ENCODE measurements at places on chromosomes 16 and 17. TPM values are rescaled to one million over a fixed set of nuclear protein-coding genes. Genes with fewer than 3 reads are reported as not detected.

Gene NPIPB9
- 5.5 TPM for total RNA-seq

Gene TBC1D3I
- 1.1 TPM for total RNA-seq

GRCh38 chr17:45973946-45974859 lies 24.8 kb upstream of the STH start:
- DNase-seq, result no peak

DNA sequence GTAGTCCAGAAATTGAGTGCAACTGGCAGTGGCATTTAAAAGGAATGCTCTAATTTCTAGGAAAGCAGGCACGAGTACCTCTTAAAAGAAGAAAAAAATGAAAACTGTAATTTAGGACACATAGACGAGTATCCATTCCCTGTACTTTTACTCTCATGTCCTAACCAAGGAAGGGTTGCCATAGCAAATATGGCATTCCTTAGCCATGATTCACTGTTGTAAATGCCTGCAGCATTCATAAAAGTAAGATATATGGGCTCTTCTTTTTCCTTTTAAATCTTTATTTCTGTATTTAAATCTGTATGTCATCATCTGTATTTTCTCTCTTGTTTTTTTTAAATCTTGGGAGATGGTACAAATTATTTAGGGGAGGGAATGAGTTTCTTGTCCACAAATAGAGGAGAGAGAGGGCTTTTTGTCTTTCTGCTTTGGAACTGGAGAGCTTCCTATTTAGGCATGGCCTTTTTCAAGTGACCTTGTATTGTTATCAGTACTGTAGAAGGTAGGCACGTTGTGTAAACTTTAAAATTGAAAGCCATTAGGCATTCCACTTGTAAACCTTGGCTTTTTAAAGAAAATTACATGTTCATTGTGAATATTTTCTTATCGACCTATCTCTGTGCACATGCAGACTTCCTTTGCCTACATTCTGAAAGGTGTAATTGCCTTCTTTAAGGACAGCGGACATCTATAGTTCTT lies 50.0 kb downstream of the TENT4B start:
- DNase-seq, result no peak

GRCh38 chr16:84507011-84507982 lies 2.8 kb upstream of the MEAK7 start:
- peak; percentile 45 for DNase-seq
